Right atrium auricular region (tissue), 2 donors: ENCODE measurements at places on chromosomes 11 and 22. TPM values are rescaled to one million over a fixed set of nuclear protein-coding genes. Genes with fewer than 3 reads are reported as not detected.
A peak's percentile ranks its signal among the peaks of the same experiment; 100 is the strongest.

- H3K4me3 ChIP-seq, result no peak overlapping the region
- no peak overlapping the region for H3K27ac ChIP-seq
- H3K27me3 ChIP-seq, result no peaks in the 10 kb centered on the region
- DNase-seq, result no peak
- no peaks in the 10 kb centered on the region for H3K4me1 ChIP-seq
Measured at GRCh38 chr11:15113381-15113780, 1.3 kb upstream of the INSC start.

- H3K4me3 ChIP-seq, result no peak overlapping the region
- DNase-seq, result peak; percentile 92
- no peaks in the 10 kb centered on the region for H3K27me3 ChIP-seq
- peak overlapping the region; percentile 10 for H3K27ac ChIP-seq
Measured at GRCh38 chr22:29824677-29825076, 13.4 kb downstream of the ASCC2 start.

DNA sequence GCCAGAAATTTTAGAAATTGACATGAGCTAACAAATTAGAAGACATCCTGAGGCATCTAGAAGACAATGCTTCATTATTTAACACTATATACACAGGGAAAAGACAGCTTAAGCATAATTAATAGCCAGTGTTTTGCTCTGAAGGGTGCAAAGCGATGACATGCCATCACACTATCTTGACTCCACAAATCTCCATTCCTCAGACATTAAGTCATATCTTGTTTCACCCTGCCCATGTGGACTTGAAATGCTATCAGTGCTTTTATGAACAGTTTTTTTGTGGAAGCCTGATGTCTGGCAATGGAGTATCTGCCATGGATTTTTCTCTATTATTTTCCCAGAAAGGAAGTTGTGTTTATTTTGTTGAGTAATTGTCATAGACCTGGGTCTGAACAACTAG, 2.3 kb downstream of the CARD18 start:
- no peak overlapping the region for H3K4me3 ChIP-seq
- H3K27me3 ChIP-seq, result no peaks in the 10 kb centered on the region
- no peaks in the 10 kb centered on the region for H3K36me3 ChIP-seq
- peaks cover 5% of the 10 kb centered on the region for H3K4me1 ChIP-seq
- no peak for DNase-seq

GRCh38 chr11:16350125-16350524, 6.2 kb downstream of the SOX6 start:
- H3K4me3 ChIP-seq, result no peak overlapping the region
- H3K27ac ChIP-seq, result no peak overlapping the region
- H3K27me3 ChIP-seq, result no peaks in the 10 kb centered on the region
- peaks cover 16% of the 10 kb centered on the region for H3K4me1 ChIP-seq
- no peak for DNase-seq

GRCh38 chr11:65487467-65488272, 11.2 kb upstream of the MALAT1 start:
- H3K27ac ChIP-seq, result peak overlapping the region; percentile 95
- DNase-seq, result peak; percentile 100
- peak overlapping the region; percentile 12 for H3K4me3 ChIP-seq
- H3K4me1 ChIP-seq, result peaks cover 76% of the 10 kb centered on the region
- no peaks in the 10 kb centered on the region for H3K36me3 ChIP-seq

DNA sequence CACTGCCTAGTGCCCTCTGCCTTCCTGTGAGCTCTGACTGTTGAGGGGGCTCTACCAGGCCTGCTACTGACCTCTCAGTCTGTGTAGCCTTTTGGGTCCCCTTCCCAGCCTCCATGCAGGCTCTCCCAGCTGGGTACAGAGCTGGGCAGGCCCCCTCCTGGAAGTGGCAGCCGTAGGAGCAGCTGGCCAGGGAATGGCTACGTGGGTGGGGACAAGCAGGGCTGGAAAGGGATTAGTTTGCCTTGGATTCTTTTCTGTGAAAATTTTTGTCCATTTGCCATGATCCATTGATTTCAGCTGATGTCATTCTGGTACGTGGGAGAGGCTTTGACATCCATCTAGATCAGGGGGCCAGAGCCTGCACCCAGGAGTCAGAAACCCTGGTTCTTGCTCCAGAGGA, 23.9 kb upstream of the NECTIN1 start:
- no peak for DNase-seq
- no peak overlapping the region for H3K27ac ChIP-seq

DNA sequence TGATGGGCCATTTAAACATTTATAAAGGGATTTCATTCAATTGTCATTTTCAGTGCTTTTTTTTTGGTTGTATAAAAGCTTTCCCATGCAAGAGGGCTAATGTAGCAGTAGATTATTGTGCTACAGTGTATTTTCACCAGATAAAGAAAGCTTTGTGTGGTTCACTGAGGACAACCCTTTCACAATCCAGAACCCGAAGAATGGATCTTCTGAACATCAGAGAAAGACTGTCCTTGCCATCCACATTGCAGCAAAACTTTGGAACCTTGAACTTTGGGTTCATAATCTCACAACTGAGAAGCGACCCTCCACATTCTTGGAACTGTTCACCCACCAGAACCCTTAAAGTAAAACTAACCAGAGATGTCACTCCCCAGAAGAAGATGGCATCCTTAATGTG, 9.3 kb downstream of the APOBEC3H start:
- H3K27me3 ChIP-seq, result no peaks in the 10 kb centered on the region
- no peaks in the 10 kb centered on the region for H3K36me3 ChIP-seq
- H3K4me3 ChIP-seq, result no peak overlapping the region
- H3K27ac ChIP-seq, result no peak overlapping the region
- no peaks in the 10 kb centered on the region for H3K4me1 ChIP-seq

- H3K4me1 ChIP-seq, result no peaks in the 10 kb centered on the region
- no peak overlapping the region for H3K4me3 ChIP-seq
- H3K36me3 ChIP-seq, result no peaks in the 10 kb centered on the region
Measured at GRCh38 chr11:106585061-106585460, 433.2 kb downstream of the GUCY1A2 start.

DNA sequence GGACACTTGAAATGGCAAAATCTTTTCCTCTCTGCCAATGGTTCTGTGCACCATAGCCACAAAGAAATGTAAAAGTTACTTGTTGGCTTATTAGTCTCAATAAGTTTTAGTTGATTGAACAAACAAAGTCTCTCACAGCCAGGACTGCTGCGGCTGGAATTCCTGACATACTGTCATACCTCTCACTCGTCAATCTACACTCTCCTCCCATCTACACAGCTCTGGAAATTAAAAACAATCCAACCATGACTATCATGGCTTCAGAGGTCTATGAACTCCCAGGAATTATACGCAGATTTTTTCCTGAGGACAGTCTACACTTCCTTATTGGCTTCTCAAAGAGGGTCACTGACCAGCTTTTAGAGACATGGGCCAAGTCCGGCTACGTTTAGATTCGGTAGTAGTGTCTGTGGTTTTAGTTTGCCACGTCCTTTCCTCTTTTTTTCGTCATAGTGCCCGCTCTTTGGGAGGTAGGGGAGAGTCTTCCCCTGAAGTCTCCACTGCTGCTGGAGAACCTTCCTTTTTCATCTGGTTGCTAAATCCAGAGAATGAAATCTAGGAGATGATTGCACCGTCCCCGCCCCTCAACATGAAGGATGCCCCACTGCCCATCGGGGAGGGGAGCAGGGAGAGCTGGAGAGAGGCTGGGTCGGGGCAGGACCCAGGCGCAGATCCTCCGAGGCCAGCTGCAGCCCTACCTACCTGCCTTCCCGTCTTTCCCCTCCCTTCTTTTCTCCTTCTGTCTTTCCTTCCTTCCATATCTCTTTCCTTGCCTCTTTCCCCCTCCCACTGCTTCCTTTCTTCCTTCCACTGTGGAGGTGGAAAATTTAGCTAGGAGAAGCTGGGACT, 1.0 kb upstream of the PLEKHB1 start:
- H3K36me3 ChIP-seq, result no peaks in the 10 kb centered on the region
- H3K4me3 ChIP-seq, result no peak overlapping the region
- no peaks in the 10 kb centered on the region for H3K4me1 ChIP-seq
- no peak overlapping the region for H3K27ac ChIP-seq
- no peaks in the 10 kb centered on the region for H3K27me3 ChIP-seq

- H3K36me3 ChIP-seq, result no peaks in the 10 kb centered on the region
- no peak for DNase-seq
- H3K27me3 ChIP-seq, result no peaks in the 10 kb centered on the region
- H3K4me3 ChIP-seq, result no peak overlapping the region
Measured at GRCh38 chr11:119218141-119218878, 12.2 kb downstream of the CBL start.

GRCh38 chr11:69400771-69401590, 80.5 kb upstream of the LINC01488 start:
- no peaks in the 10 kb centered on the region for H3K27me3 ChIP-seq
- no peaks in the 10 kb centered on the region for H3K36me3 ChIP-seq
- no peak for DNase-seq
- no peaks in the 10 kb centered on the region for H3K4me1 ChIP-seq

MYOD1 gene
- total RNA-seq, result not detected

MS4A6E gene
- total RNA-seq, result not detected
